Natural killer cell treated with Interleukin-12 subunit alpha and Interleukin-12 subunit beta and Interleukin-15 and Interleukin-18, amount 100 ng/mL, for 72 hours (primary cell): ENCODE measurements at places on chromosomes 5 and 9. TPM values are rescaled to one million over a fixed set of nuclear protein-coding genes. Genes with fewer than 3 reads are reported as not detected.

The NR2F1 gene
- not detected for total RNA-seq

DNA sequence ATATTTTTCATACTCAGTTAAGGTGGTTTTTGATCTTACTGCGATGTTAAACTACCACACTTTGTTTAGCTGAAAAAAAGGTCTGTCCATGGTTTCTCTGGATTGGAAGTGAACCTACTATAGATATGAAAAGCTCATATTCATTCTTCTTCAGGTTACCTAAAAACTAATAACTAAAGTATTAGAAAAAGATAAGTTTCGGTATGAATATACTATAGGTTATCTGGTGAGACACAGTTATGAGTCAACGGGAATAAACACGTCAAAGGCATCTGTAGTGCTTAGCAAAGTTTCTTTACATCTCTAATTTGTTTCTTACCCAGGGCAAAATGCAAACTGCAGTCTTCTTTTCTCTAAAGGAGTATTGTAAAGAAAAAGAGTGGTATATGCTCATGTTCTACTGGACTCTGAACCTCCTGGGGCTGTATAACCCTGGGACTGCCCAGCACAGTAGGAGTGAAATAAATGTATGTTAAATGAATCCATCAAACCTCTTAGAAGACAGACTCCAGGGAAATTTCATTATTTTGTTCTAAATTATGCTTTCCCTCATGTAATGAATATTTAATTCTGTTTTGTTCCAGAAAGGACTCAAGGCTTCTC is 521.9 kb downstream of the PDE4D start:
- H3K36me3 ChIP-seq: peaks cover 17% of the 10 kb centered on the region
- H3K4me1 ChIP-seq: no peaks in the 10 kb centered on the region
- H3K27me3 ChIP-seq: peaks cover 23% of the 10 kb centered on the region
- H3K4me3 ChIP-seq: no peak overlapping the region

The NIM1K gene
- total RNA-seq: 2.9 TPM

DNA sequence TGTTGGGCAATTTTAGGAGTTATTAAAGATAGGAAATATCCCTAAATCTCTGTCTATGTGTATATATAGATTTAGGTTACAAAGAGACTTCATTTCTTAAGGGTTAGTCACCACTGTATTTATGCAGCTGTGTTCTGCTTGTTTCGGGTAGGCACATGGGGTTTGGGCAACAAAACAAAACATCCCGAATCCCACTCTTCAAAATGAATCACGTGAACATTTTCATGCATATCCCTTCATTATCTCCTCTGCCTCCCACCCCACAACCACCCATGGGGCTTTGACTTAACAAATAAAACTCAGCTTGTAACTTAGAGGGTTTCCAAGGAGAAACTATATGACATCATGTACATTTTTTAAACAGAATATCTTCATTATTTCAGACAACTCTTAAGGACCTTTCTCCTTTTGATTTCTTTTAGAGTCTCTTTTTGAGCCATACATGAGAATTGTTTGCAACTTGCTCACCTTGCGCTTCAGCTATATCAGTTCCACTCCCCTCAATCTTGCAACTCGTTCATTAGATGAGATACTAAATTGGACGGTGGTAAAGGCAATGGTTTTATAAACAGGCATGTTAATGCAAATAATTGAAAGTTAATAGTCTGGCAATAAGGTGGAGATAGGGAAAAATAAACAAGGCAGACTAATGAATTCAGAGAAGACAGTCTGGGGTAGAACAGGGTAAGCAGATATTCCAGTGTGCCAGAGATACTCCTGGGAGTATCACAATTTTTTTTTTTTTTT is 136.7 kb downstream of the CD180 start:
- H3K27ac ChIP-seq: no peak overlapping the region
- H3K4me3 ChIP-seq: no peak overlapping the region
- no peaks in the 10 kb centered on the region for H3K27me3 ChIP-seq

DNA sequence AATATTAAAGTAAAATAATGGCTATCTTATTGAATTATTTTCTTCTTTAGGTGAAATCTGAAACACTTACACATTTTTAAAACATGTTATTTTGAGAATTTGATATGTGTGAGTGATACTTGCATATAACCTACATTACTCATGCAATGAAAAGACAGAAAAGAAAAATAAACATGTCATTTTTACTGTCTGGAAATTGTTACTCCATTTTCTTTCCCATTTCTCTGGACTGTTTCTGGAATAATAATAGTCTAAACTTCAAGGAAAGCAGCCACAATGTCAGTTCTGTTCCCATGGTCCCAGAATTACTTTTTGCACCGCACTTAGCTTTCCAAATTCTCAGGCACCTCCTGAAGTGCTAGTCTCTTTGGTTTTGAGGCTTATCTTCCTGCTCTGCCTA is 145.5 kb downstream of the PRR16 start:
- H3K27ac ChIP-seq: no peak overlapping the region
- no peak for DNase-seq
- H3K27me3 ChIP-seq: no peaks in the 10 kb centered on the region
- H3K4me3 ChIP-seq: no peak overlapping the region
- no peaks in the 10 kb centered on the region for H3K36me3 ChIP-seq

DNA sequence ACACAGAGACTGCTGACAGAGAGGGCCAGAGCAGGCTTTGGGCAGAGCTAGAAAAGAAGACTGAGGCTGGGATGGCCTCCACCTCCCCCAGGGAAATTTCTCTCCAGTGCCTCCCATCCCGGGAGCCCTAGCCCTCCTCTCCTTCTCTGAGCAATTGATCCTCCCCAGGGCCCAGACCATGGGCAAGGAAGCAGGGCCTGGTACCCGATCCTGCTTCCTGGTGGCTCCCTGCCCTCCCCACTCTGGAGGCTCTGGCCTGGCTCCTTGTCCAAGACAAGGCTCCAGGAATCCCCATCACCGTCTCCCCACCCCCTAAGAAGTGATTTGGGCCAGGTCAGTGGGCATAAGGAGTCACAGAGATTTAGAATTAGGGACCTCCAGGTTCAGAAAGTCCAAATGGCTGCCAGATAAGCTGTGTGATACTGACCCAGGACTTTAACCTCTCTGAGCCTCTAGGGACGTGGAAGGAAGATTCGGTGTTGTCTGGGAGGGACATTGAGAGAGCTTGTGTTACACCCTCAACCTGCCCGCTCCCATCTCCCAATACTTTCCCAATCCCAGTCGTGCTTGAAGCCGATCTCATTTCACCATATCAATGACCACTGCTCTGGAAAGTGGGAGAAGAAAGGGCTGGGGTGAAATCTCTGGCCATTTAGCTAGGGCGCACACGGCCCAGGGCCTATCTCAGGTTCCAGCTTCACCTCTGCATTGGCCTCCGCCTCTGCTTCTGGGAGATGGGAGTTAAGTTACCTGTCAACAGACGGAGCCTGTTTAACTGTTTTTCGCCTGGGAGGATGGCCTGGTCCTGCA is 25.8 kb upstream of the KIF12 start:
- no peak overlapping the region for H3K4me3 ChIP-seq
- H3K4me1 ChIP-seq: no peaks in the 10 kb centered on the region
- H3K27ac ChIP-seq: no peak overlapping the region
- H3K27me3 ChIP-seq: peaks cover 15% of the 10 kb centered on the region
- H3K36me3 ChIP-seq: peaks cover 6% of the 10 kb centered on the region

DNA sequence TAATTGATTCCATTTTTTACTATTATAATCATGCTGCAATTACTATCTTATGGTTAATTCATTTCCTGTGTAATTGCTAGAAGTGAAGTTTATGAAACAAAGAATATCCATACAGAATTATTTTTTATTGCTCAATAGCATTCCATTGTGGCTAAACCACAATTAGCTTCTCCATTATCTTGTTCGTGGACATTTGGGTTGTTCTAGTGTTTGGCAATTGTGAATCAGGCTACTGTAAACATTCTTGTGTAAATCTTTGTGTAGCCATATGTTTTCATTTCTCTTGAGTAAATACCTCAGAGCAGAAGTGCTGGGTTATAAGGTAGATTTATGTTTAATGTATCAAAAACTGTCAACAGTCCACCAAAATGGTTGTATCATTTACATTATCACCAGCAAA is 341.1 kb downstream of the MAT2B start:
- H3K27ac ChIP-seq: no peak overlapping the region
- H3K27me3 ChIP-seq: no peaks in the 10 kb centered on the region
- no peak for DNase-seq
- no peak overlapping the region for H3K4me3 ChIP-seq
- no peaks in the 10 kb centered on the region for H3K4me1 ChIP-seq
- no peaks in the 10 kb centered on the region for H3K36me3 ChIP-seq

The CCDC192 gene
- total RNA-seq: not detected

DNA sequence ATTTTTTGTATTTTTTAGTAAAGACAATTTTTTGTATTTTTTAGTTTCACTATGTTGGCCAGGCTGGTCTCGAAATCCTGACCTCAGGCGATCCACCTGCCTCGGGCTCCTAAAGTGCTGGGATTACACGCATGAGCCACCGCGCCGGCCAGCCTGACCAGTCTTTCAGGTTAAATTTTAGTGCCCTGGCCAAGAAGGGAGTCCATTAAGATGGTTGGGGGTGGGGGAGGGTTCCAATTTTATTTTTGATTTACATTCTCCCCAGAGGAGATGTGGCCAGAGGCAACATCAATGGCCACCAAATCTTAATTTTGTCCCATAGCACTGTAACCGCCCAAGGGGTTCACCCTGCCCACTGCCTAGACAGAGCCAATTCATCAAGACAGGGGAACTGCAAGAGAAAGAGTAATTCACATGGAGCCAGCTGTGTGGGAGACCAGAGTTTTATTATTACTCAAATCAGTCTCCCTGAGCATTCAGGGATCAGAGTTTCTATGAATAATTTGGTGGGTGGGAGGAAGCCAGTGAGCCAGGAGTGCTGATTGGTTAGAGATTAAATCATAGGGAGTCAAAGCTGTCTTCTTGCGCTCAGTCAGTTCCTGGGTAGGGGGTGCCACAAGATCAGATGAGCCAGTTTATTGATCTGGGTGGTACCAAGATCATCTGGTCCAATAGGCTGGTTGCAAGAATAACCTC is 24.7 kb downstream of the TBCA start:
- no peak for DNase-seq
- no peaks in the 10 kb centered on the region for H3K36me3 ChIP-seq
- H3K4me1 ChIP-seq: peaks cover 23% of the 10 kb centered on the region
- no peak overlapping the region for H3K4me3 ChIP-seq

- peaks cover 33% of the 10 kb centered on the region for H3K27me3 ChIP-seq
- H3K4me3 ChIP-seq: no peak overlapping the region
- no peak overlapping the region for H3K27ac ChIP-seq
- H3K36me3 ChIP-seq: no peaks in the 10 kb centered on the region
These were observed 11.8 kb downstream of the RGMB start for GRCh38 chr5:98785244-98785643.

The SHOC1 gene
- not detected for total RNA-seq

GRCh38 chr5:1007681-1008450 is 736 bp upstream of the NKD2 start:
- DNase-seq: peak; percentile 45
- H3K4me1 ChIP-seq: peaks cover 5% of the 10 kb centered on the region
- no peaks in the 10 kb centered on the region for H3K36me3 ChIP-seq
- peaks cover 33% of the 10 kb centered on the region for H3K27me3 ChIP-seq
- peak overlapping the region; percentile 65 for H3K4me3 ChIP-seq

The SPINK13 gene
- not detected for total RNA-seq

The RFESD gene
- total RNA-seq: 0.98 TPM

DNA sequence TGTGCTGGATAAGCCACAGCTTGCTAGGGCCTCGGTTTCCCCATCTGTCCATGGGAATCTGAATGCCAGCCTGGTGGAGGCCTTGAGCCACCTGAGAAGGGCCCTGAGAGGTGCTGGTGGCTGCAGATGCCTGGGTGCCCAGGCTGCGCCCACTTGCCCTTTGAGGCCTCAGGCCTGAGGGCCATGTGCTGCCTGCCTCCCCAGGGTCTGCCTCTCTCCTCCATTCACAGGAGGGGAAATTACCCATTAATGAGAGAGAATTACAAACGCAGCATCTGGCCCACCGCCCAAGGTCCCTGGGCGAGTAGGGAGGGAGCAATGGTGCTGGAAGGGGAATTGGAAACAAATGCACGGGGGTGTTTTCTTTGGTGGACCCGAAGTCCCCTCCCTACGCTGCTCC is 59.6 kb downstream of the BARX1 start:
- H3K27me3 ChIP-seq: peaks cover 6% of the 10 kb centered on the region
- no peak overlapping the region for H3K4me3 ChIP-seq
- DNase-seq: no peak
- no peak overlapping the region for H3K27ac ChIP-seq
- no peaks in the 10 kb centered on the region for H3K36me3 ChIP-seq

DNA sequence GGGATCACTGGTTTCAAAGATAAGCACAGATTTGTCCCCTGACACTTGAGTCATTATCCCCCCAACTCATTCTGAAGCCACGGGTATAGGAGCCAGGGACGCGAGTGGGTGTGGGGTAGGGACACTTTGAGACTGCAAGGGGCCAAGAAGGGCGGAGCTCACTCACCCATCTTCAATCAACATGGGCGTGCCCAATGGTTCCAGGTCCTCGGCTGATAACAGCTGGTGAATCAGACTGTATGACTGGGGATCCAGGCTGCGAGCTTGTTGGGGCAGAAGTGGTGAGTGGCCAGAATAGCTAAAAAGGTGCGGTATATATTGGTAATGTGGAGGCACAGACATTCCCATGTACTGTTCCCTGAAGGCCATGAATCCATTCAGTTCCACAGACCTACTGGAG is 30.7 kb upstream of the NR5A1 start:
- H3K27me3 ChIP-seq: peaks cover 10% of the 10 kb centered on the region
- H3K27ac ChIP-seq: no peak overlapping the region
- no peaks in the 10 kb centered on the region for H3K36me3 ChIP-seq
- H3K4me3 ChIP-seq: no peak overlapping the region
- no peaks in the 10 kb centered on the region for H3K4me1 ChIP-seq

The GMCL2 gene
- not detected for total RNA-seq

DNA sequence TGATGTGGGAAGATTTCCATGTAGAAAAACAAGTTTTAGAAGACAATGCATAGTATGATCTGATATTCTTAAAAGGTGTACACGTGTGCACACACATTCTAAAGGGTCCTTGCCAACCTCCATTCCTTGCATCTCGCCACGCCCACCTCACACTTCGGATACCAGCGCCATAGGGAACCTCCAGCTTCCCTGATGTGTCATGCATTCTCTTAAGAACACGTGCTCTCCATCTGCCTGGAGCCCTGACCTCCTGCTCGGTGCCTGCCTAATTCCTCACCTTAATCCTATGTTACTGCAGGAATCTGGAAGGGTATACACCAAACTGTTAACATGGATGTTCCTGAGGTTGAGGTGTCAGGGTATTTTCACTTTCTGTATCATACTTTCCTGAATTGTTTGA is 63.1 kb downstream of the PTCD2 start:
- H3K4me3 ChIP-seq: no peak overlapping the region
- no peaks in the 10 kb centered on the region for H3K36me3 ChIP-seq
- no peak overlapping the region for H3K27ac ChIP-seq
- H3K27me3 ChIP-seq: peaks cover 28% of the 10 kb centered on the region
- no peak for DNase-seq
- no peaks in the 10 kb centered on the region for H3K4me1 ChIP-seq

The ENHO gene
- total RNA-seq: not detected

- no peak overlapping the region for H3K27ac ChIP-seq
- no peaks in the 10 kb centered on the region for H3K4me1 ChIP-seq
- H3K4me3 ChIP-seq: no peak overlapping the region
- H3K27me3 ChIP-seq: peaks cover 10% of the 10 kb centered on the region
These were observed 43.9 kb upstream of the IL33 start for GRCh38 chr9:6171667-6172066.

The FOXD4L3 gene
- total RNA-seq: not detected
